Stimulated activated CD8-positive, alpha-beta memory T cell treated with anti-CD3 and anti-CD28 coated beads, Interleukin-7, amount 100 ng/mL, for 1 hour (primary cell): ENCODE measurements at places on chromosomes 16 and 17.

- no peak for DNase-seq
Measured at GRCh38 chr16:80656711-80657150, 115.9 kb downstream of the DYNLRB2 start.

DNA sequence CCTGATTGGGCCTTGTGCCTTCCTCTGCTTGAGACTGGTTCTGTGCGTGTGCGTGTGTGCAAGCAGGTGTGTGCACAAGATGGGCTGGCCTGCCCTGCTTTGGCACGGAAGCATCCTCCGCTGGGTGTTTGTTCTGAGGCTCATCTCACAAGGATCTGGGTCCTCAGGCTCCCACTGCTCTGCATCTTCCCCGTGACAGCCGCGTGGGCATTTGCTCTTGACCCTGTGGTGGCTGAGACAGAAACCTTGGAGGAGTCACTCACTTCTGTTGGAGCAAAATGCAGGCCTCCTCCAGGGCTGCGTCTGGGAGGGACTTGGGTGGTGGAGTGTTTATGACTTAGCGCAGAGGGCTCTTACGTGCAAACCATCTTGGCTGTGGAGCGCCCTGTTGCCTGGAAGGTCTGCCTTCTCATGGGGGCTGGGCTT is 119.2 kb downstream of the RPTOR start:
- no peak for DNase-seq

GRCh38 chr16:85882181-85882810 is 16.7 kb upstream of the IRF8 start:
- no peak for DNase-seq

- no peak for DNase-seq
Measured at GRCh38 chr16:9331503-9331902, 240.1 kb downstream of the HAPSTR1 start.

DNA sequence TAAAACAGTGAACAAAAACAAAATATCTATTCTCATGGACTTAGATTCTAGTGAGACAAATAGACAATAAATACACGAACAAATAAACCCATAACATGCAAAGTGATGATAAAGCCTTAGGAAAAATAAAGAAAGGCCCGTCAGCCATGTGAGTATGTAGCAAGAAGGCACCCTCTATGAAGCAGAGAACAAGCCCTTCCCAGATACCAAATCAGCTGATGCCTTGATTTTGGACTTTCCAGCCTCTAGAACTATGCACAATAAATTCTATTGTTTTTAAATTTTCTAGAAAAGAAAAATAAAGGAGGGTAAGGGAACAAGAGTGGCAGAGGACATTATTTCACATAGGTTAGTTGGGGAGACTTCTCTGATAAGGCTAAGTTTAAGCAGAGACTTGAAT is 40.7 kb upstream of the SMURF2 start:
- DNase-seq, result no peak

- DNase-seq, result no peak
Measured at GRCh38 chr16:64352246-64352645, 769.6 kb downstream of the CDH11 start.

DNA sequence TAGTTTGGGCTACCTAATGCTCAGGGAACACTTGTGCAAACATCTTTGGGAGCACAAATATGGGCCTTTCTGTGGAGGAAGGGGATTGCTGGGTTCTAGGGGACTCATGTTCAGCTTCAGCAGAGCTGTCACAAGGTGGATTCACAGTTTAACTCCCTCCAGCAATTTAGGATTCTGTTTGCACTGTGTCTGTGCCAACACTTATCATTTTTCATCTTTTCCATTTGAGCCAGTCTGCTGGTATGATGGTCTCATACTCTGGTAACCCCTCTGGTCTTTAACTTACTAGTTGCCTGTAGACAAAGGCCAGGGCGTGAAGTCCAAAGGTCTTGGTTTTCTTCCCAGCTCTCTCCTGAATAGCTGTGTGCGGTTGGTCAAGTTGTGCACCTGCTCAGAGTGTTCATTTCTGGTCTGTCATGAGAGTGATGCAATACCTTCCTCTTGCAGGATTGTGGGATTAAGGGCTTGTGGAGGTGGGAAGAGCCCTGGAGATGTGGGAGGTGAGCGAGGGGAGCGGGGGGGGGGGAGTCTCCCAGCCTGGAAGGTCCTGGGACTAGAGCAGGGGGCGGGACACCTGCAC is 152.6 kb downstream of the CMIP start:
- DNase-seq, result no peak

- no peak for DNase-seq
Measured at GRCh38 chr16:89906140-89907025, 12.3 kb upstream of the MC1R start.

DNA sequence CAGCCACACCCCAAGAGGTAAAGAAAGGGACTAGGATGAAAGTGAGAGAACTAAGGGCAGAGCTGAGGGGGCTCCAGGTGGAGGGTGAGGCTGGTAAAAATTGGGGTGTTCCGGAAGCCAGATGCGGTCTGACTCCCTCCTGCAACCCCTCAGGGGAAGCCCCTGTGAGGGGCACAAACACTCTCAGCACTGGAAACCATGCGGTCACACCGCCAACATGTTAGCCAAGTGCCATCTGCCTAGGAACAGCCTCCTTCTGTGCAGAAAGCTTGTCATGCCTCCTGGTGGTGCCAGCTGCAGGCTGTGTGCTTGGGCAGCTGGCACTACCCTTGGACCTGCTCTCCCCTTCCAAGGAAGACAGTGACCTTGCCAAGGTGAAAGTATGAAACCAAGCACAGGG is 83.5 kb upstream of the RPL38 start:
- DNase-seq, result no peak

DNA sequence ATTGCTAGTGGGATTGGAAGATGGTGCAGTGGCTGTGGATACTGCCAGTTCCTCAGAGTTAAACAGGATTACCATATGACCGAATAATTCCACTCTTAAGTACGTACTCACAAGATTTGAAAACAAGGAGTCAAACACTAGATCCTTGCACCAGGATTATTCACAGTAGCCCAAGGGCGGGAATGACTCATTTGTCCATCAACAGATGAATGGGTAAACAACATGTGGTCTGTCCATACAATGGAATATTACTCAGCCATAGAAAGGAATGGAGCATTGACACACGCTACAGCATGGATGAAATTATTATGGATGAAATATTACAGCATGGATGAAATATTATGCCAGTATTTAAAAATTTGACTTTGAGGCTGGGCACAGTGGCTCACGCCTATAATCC is 9.1 kb upstream of the MAPK8IP3 start:
- DNase-seq, result no peak

- DNase-seq, result no peak
Measured at GRCh38 chr17:44831371-44831770, 1.3 kb upstream of the GJC1 start.

DNA sequence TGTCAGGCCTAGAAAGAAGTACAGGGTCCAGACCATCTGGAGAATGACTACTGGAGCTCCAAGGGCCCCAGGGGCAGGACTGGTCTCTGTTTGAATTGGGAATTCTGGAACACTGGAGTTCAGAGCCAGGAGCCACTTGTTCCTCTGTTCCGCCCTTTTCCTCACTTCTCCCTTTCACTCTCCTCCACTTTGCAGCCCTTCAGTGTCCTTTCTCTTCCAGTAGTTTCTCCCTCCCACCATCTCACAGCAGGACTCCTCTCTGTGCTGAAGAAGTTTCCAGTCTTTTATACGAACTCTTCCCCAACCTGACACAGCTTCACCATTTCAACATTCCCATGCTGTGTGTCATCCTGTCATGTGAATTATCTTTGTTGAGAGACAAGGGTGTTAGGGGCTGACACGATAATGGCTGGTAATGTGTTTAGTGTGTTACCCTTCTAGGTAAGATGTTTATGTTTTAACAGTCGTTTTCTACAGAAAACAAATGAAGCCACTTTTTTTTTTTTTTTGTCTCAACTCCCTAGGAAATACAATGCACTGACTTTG is 180.3 kb upstream of the MYOCD start:
- no peak for DNase-seq
